ENCODE measurements at places on chromosomes 11 and 22.

DNA sequence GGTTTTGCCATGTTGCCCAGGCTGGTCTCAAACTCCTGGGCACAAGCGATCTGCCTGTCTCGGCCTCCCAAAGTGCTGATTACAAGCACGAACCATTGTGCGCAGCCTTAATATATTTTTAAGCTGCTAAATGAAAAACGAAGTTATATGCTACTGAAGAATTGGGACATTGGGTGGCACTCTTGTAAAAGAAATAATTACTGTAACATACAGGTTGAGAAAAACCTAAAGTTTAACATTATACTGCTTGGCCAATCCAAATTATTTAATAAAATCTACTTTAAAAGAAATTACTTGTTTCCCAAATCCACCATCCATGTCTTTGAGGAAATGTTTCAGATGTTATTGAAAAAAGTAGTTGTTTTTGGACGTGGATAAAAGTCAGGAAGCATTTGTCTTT, 37.9 kb upstream of the ARHGAP32 start:
- no peak for DNase-seq

- no peak for DNase-seq
These were observed 573.6 kb downstream of the JRKL start for GRCh38 chr11:96963375-96963774.

DNA sequence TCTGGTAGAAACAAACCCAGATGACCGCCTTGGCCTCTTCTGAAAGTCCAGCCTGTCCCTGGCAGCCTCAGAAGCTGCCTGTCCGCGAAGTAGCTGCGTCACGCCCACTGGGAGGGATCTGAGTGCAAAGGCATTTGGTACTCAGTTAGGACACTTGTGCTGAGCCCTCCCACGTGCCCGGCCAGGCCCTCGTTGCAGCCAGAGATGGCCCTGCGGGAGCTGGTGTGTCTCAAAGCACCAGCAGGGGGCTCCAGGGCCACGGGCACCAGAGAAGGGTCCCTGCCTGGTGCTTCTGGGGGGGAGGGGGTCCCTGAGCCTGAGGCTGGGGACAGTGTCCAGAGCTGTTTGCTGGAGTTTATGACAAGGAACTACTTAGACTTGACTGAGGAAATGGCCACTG, 5.8 kb downstream of the SELENOO start:
- no peak for DNase-seq

- DNase-seq, result no peak
These were observed 3.1 kb downstream of the PAX6 start for GRCh38 chr11:31807799-31808667.

- DNase-seq, result peak; percentile 46
These were observed 1.2 kb downstream of the RAB6A start for GRCh38 chr11:73759610-73760134.

DNA sequence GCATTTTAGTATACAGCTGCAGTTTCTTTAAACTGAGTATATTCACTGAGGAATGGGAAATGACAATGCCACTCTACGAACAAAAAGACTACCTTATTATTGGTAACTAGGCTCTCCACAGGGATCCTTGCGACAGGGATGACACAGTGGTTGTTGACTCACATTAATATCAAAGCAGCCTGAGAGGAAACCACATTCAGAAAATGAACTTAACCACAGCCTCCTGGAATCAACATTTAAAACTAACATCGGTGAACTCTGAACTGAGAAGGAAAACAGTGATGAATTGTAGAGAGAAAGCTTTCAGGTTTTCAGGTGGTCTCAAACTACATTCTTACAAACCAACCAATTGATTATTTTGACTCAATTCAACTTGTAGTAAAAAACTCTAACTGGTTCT, 90.3 kb upstream of the MTMR2 start:
- peak; percentile 70 for DNase-seq

- DNase-seq, result no peak
These were observed 1035.0 kb downstream of the TBC1D22A start for GRCh38 chr22:47797342-47797945.

GRCh38 chr11:108967571-108967970, 302.7 kb downstream of the DDX10 start:
- DNase-seq, result peak; percentile 61

DNA sequence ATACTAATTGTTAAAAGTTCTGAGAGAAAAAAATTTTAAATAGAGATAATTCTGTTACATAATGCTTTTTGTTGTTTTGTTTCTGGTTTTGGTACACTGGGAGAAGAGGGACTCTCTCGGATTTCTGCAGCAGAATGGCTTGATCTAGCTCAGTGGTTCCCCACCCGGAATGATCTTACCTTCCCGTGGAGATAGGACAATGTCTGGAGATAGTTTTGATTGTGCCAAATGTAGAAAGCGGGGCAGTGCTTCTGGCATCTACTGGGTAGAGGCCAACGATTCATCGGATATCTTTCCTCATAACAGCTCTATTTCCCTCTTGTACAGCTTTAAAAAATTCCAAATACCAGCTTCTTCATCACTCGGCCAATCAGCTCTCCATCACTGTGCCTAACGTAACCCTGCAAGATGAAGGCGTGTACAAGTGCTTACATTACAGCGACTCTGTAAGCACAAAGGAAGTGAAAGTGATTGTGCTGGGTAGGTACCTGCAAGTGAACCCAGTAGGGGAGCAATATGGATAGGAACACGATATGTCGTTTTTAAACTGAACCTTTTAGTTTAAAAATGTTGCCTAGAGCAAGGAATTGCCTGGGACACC, 13.2 kb downstream of the CRTAM start:
- DNase-seq, result no peak

DNA sequence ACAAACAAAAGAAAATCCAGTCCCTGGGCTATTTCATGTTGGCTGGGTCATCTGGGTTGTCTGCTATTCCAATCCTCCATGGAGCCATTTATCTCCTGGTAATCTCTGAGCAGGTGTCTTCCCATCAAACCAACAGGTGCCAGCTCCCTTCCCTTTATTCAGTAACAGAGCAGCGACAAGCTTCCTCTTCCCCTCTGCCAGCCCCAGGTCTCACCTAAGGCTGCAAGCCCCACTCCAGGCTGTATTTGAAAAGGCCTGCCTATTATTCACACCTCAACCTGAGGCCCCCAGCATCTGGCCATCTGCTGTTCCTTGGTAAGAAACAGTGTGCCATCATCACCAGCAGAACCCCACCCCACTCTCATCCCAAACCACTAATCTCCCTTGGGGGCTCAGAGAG, 436.2 kb downstream of the BUD13 start:
- no peak for DNase-seq

DNA sequence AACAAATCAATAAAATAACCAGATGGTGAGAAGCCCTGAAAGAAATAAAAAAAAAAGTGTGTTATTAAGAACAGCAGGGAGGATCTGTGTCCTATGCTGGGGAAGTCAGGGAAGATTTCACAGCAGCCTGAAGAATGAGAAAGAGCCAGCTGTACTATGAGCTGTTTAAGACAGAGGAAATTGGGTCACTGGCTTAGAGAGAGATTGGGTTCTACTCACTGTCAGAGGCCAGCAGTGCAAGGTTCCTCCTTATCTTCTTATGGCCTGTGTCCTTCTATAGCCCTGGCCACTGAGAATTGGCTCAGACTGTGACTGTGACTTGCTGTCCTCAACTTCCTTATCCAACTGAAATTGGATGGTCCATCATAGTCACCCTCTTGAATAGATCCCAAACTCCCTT, 54.8 kb upstream of the FDX1 start:
- no peak for DNase-seq

GRCh38 chr11:30159546-30159945, 71.3 kb upstream of the FSHB start:
- DNase-seq, result no peak

GRCh38 chr11:126392633-126393013, 37.1 kb downstream of the ST3GAL4 start:
- no peak for DNase-seq

GRCh38 chr11:3854660-3854976, 846 bp upstream of the STIM1 start:
- DNase-seq, result no peak

DNA sequence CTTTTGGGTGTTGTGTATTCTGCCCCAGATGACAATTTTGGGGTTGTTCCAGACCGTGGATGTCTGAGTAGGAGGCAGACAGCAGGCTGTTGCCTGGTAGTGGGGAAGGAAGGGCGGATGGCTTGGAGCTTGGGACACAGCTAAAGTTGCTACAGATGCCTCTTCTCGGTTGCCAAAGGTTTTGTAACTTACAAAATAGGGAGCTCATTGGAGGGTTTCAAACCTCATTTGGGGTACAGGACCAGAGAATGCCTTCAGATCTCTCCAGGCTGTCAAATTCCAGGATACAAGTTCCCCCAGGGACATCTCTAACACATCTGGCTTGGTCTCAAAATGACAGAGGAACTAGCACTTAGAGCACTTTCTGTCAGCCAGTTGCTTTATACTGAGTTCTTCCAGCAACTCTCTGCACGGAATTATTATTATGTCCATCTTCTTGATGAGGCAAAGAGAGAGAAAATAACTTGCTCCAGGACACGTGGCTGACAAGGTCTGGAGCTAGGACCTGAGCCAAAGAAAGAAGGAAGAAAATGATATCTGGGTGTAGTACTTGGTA, 56.0 kb downstream of the SLC1A2 start:
- DNase-seq, result no peak

- DNase-seq, result no peak
These were observed 5.0 kb upstream of the LRFN4 start for GRCh38 chr11:66851698-66852465.

GRCh38 chr11:32630844-32631243, 47.2 kb downstream of the EIF3M start:
- no peak for DNase-seq

- no peak for DNase-seq
These were observed 220.2 kb upstream of the SNX19 start for GRCh38 chr11:131136486-131136885.

GRCh38 chr11:14623036-14623435, 20.6 kb upstream of the PDE3B start:
- no peak for DNase-seq

DNA sequence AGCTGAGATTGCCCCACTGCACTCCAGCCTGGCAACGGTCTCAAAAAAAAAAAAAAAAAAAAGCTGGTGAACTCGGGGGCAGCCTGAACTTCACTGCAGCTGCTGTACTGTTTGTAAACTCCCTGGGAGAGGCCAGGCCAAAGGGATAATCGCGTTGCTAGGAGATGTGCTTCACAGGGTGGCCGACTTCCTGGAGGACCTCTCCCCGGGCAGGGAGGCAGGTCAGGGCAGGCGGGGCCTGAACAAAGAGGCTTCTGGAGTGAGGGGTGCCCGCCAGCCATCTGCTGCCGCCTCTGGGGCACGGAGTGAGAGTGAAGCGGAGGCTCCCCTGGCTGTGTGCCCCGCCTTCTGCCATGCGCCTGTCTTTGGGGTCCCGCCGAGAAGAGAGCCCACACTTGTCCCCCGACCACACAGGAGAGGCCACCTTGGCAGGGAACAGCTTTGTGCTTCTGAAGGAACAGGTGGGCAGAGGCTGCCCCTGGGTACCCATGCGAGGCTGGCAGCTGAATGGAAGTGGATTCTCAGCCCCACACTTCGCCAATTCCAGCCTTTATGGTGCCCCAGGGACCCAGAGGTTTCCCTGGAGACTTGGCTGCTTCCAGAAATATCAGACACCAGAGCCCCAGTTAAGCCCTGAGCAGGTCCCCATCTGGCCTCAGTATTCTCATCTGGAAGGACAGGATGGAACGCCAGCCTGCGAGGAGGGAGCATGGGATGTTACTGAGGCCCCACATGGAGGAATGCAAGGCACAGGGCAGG, 29.6 kb downstream of the TMEM184B start:
- DNase-seq, result peak; percentile 46

DNA sequence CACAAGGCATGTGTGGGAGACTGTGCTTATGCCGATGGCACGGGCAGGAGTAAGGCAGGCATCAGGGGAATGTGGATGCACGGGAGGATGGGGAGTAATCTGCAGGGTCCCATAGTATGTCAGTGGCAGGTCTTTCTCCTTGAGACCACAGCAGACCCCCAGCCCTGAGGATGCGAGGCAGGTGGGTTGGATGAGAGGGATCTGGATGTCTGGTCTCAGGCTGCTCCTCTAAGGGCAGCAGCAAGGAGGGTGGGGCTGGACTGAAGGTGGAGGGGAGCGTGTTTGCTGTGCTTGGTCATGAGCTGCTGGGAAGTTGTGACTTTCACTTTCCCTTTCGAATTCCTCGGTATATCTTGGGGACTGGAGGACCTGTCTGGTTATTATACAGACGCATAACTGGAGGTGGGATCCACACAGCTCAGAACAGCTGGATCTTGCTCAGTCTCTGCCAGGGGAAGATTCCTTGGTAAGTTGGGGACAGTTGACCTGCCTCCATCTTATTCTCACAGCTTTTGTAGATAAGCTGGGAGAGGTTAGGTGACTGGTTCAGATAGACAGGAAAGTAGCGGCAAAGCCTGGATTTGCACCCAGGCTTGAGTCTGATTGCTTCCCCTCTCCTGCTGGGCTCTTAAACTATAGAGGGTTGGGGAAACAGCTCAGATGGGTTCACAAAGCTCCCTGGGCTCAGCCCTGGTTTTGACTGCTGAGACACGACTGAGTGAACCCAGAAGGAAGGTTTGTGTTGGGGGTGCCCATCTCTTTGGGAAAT, at the start of gene APOL1:
APOL1 (plus strand) TSS at position 380 of the 769 bp plus-strand sequence. CDS start 1,823 bp downstream, outside the sequence.
- DNase-seq, result peak; percentile 41

- no peak for DNase-seq
These were observed 55.3 kb upstream of the SLC36A4 start for GRCh38 chr11:93253111-93253510.

- no peak for DNase-seq
These were observed 29.9 kb downstream of the TPST2 start for GRCh38 chr22:26559961-26560575.

- DNase-seq, result peak; percentile 75
These were observed 44.7 kb downstream of the CADM1 start for GRCh38 chr11:115459563-115459962.

GRCh38 chr11:121467965-121468364, 15.2 kb upstream of the SORL1-AS1 start:
- no peak for DNase-seq

- DNase-seq, result peak; percentile 60
These were observed 150.7 kb downstream of the PKNOX2 start for GRCh38 chr11:125315079-125315740.

GRCh38 chr11:22432291-22433093, 94.3 kb downstream of the SLC17A6 start:
- DNase-seq, result peak; percentile 74

DNA sequence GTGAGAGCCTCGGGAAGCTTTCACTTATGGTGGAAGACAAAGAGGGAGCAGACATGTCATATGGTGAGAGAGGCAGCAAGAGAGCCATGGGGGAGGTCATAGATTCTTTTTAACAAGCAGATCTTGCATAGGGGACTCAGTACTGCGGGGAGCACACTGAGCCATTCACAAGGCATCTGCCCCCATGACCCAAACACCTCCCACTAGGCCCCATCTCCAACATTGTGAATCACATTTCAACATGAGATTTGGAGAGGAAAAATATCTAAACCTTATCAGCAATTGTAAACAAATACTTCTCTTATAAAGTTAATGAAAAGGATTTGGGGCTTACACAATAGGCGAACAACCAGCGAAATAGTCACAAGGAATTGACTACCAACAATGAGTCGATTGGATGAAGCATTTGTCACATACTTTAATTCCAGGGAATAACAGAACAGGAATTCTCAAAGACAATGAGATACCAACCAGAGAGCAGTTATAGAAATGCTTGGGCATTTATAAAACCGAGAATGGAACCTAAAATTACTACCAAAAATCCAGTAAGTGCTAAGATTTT, 7.3 kb downstream of the DDI1 start:
- DNase-seq, result no peak
